SHP77 treated with DMSO at 0.1 percent for 48 hours (cell line): ENCODE measurements at places on chromosomes 3 and 15.

DNA sequence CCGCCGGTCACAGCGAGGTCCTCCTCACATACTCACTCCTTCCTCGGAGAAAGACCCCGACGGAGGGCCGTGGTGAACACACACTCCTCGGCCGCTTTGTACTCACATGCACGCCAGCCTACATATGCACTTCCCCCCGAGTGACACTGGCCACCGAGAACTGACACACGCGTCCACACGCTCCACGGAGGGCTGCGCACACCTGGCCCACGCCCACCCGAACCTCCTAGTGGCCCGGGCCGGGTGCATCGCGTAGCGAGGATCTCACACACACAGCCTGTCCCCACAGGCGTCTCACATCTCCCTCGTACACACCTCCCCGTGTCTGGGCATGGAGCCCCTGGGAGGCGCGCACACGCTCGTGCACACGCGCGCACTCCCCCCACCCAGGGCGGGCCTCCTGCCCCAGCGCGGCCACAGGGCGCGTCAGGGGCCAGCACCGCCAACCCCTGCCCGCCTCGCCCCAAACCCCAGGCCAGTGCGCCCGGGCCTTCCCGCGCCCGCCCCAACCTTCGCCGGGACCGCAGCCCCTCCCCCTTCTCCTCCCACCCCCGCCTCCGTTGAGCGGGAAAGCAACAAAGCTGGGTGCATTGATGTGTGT lies 411 bp upstream of the C3orf70 start:
- DNase-seq = no peak

GRCh38 chr3:72266016-72266370 lies 481.0 kb upstream of the PROK2 start:
- DNase-seq = no peak

- no peak for DNase-seq
Observed at GRCh38 chr3:45968706-45969105, 25.4 kb downstream of the CXCR6 start.

- no peak for DNase-seq
Observed at GRCh38 chr3:196941729-196942225, 551 bp downstream of the NCBP2 start.

- no peak for DNase-seq
Observed at GRCh38 chr3:145798696-145799537, 362.1 kb downstream of the PLOD2 start.

DNA sequence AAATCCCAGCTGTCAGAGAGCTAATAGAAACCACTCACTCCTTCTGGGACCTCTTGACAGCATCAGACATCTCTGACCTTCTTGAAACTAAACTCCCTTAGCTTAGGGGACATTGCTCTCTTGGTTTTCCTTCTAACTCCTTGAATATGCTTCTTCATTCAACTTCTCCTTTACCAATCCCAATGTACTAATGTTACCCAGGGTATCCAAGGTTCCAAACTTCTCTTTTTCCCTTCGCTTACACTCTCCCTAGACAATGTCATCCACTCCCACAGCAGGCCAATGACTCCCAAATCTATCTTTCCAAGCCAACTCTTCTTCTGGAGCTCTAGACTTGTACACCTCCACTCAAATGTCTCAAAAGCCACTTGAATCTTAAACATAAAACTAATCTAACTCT lies 14.6 kb downstream of the HEXA start:
- no peak for DNase-seq

GRCh38 chr3:124037326-124037725 lies 45.4 kb upstream of the ROPN1 start:
- DNase-seq = no peak

- DNase-seq = no peak
Observed at GRCh38 chr15:101045236-101045646, 126.1 kb downstream of the LRRK1 start.

- no peak for DNase-seq
Observed at GRCh38 chr15:35014241-35014640, 26.2 kb upstream of the ZNF770 start.

- no peak for DNase-seq
Observed at GRCh38 chr15:92899601-92899947, 550 bp upstream of the CHD2 start.

GRCh38 chr3:139265131-139266016 lies 78.4 kb upstream of the MRPS22 start:
- DNase-seq = no peak

DNA sequence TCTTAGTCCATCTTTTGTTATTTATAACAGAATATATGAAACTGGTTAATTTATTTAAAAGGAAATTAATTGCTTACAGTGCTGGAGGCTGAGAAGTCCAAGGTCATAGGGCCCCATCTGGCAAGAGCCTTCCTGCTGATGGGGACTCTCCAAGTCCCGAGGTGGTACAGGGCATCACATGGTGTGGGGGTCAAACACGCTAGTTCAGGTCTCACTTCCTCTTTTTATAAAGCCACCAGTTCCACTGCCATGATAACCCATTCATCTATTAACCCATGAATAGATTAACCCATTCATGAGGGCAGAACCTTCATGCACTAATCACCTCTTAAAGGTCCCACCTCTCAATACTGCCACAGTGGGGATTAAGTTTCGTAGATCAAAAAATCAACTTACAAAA lies 659.3 kb downstream of the NAALADL2 start:
- no peak for DNase-seq

GRCh38 chr3:123655400-123655799 lies 70.5 kb upstream of the HACD2 start:
- no peak for DNase-seq

DNA sequence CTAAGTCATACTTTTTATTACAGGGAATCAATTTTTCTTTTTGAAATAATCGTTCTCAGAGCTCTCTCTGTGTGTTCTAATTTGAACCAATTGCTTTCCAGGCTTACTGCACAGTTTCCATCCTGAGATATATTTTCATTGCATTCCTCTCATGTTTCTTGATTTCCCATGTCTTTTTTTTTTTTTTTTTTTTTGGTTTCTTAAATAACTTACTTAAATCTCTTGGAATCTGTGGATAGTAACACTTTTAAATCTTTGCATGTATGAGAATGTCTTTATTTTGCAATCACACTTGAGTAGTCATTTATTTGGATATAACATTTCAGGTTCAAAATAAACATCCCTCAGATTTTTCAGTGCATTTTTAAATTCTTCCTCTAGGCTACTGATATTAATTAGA lies 14.5 kb upstream of the ABTB1 start:
- DNase-seq = no peak

GRCh38 chr15:51046799-51047449 lies 47.8 kb downstream of the TNFAIP8L3 start:
- no peak for DNase-seq

GRCh38 chr3:143301031-143301901 lies 181.7 kb downstream of the CHST2 start:
- no peak for DNase-seq

DNA sequence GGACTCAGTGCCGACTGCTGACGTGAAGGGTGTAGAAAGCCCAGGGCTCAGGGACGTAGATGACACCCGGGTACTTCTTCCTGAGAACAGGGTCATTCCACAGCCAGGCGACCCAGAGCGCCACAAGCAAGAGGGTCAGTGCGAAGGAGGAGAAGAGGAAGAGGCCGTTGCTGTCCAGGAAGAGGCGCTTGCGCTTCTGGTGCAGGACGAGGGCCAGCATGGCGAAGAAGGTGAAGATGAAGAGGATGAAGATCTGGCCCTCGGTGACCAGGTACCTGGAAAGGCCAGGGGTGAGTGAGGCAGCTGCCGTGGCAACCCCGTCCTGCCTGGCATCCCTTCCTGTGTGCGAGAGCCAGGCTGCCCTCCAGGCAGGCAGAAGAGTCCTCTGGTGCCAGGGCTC lies 3.0 kb upstream of the CALML4 start:
- DNase-seq = no peak

DNA sequence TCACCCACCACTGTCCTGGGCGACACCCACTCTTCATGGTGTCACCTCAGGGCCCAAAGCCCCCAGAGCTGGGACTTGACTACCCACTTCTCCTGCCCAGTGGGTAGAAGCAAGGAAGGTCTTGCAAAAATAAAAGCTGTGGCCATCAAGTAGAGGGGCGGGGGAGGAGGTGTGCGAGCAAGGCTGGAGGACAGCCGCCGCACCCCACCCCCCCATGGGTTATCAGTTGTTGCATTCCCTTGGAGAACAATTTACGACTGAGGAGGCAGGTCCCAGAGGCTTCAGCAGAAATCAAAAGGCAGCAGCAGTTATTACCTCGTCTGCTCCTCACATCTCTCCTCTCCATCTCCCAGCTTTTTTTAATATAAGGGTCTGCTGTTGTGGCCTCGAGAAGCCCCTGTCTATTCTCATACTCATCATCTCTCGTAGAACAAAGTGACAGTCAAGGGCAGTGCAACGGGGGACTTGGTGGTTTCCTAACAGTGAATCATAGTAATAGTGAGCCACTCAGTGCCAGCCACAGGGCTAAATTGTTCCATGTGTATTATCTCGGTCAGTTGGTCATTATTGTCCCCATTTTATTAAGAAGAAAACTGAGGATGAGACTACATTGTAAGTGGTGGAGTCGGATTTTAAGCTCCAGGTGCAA lies 116.4 kb downstream of the PDCD6IP start:
- DNase-seq = no peak
